ENCODE measurements at places on chromosomes 13 and 19.

DNA sequence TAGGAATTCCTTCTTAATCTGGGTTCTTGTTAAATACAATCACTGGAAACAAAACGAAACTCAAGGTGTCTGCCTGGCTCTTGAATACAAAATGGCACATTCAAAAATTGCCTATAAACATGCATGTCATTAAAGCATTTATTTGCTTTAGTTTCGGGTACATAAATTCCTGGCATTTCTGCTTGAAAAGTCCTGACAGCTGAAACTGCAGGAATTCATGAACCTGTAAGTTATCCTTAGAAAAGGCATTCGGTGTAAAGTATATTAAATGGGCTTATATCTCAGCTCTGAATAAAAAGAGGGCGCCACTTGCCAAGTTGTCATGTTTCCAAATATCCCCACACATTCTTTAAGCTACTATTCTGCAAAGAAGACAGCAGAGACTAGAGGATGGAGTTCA, 32.9 kb downstream of the RXFP2 start:
- no peak for DNase-seq

DNA sequence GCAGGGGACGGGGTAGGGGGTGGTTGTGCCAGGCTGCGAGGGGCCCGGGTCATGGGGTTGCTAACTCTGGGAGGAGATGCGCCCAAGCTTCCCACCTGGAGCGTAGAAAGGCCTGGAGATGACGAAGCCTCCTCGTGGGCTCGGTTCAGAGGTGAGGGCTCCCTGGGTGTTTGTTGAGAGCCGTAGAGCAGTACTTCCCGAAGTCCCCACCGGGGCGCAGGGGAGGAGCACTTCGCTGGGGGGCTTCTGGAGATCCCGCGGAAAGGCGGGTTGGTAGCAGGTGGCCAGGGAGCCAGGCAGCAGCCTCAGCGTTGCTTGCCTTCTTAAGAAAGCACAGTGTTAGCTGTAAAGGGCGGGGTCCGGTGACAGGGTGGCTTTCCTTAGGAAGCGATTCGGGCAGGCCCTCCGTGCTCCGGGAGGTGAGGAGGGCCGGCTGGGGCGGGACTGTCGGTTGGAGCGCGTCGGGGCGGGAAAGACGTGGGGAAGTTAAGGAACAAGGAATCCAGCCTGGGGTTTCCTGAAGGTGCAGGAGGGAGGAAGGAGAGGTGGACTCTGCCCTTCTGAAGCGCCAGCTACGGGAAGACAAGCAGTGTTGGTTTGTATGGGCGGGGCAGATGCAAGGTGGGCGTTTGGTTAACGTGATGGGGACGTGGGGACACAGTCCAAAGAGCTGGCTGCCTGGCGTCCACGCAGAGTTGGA, 3.3 kb downstream of the VSTM2B start:
- no peak for DNase-seq

GRCh38 chr19:17209126-17210036, 5.8 kb upstream of the USE1 start:
- peak; percentile 76 for DNase-seq

DNA sequence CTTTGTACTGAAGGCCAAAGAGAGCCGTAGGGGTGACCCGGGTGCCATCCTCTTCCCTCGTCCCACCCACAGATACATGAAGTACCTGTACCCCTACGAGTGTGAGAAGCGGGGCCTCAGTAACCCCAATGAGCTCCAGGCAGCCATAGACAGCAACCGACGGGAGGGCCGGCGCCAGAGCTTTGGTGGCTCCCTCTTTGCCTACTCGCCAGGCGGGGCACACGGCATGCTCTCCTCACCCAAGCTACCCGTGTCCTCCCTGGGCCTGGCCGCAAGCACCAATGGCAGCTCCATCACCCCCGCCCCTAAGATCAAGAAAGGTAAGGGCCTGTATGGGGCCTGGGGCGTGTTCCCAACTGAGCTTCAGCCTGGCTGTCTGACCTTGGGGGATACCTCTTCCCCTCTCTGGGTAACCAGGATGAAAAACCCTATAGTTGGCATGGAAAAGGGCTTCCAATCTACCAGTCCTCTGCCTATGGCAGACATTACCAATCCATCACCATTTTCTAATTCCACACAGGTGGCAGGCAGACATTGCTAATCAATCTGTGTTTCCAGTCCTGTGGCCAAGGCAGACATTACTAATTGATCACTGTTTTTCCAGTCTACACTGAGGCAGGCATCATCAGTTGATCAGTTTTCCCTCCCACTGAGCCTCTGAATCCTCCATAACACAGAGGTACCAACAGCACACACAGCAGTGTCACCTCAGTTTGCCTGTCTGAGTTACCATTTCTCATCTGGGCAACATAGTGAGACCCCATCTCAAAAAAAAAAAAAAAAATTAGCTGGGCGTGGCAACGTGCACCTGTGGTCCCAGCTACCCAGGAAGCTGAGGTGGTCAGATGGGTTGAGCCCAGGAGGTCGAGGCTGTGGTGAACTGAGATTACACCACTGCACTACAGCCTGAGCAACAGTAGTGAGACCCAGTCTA, 19.1 kb upstream of the WDR18 start:
- no peak for DNase-seq

DNA sequence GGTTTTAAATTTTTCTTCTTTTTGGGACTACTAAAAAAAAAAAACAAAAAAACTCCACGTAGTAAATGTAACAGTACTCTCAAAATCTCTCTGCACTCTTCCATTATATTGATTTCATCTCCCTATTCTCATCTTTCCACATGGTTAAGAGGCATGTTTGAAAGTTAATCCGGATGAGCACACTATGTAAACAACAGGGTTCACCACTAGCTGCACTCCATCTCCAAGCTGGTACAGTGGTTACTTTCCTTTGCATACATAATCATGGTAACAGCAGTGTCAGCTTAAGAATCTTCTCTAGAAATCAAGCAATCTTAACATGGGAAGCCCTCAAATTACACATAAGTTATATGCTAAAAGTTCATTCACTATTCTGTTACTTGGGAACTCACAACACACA, 92.6 kb downstream of the MIPEP start:
- no peak for DNase-seq

DNA sequence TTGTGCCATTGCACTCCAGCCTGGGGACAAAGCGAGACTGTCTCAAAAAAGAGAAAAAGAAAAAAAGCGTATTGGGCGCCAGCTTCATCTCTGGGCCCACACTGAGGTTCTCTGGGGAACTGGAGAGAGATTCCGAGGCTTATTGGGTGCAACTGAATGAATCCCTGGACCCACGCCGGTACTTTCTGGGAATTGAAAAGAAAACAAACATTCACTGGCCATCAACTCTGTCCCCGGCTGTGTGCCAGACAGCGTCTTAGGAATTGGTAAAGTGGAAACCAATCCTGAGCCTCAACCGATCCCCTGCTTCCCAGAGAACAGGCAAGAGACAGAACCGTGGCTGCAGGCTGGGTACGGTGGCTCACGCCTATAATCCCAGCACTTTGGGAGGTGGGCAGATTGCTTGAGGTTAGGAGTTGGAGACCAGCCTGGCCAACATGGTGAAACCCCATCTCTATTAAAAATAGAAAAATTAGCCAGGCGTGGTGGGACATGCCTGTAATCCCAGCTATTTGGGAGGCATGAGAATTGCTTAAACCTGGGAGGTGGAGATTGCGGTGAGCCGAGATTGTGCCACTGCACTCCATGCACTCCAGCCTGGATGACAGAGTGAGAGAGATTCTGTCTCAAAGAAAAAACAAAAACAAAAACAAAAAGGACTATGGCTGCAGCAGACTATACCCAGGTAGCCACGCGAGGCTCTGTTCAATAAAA, 8.6 kb downstream of the ANO8 start:
- DNase-seq = no peak

- no peak for DNase-seq
These were observed 53.8 kb downstream of the ATP11A start for GRCh38 chr13:112743451-112744167.

GRCh38 chr19:46361915-46362314, 15.0 kb downstream of the PPP5C start:
- no peak for DNase-seq

DNA sequence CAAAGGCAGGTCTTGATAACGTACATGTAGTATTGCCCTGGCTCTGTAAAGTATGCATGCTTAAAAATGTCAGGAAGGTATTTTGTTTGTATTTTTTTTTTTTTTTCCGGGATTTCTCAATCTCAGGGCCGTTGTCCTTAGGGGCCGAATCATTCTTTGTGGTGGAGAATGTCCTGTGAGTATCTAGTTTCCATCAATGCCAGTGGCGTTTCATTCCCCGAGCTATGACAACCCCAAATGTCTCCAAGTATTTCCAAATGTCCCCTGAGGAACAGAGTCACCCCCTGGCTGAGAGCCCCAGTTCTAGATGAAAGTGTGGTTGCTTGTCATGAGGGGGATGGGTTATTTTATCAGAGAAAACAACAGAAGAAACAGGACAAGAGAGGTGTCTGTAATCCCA, 68.7 kb downstream of the ACSBG2 start:
- DNase-seq = no peak

DNA sequence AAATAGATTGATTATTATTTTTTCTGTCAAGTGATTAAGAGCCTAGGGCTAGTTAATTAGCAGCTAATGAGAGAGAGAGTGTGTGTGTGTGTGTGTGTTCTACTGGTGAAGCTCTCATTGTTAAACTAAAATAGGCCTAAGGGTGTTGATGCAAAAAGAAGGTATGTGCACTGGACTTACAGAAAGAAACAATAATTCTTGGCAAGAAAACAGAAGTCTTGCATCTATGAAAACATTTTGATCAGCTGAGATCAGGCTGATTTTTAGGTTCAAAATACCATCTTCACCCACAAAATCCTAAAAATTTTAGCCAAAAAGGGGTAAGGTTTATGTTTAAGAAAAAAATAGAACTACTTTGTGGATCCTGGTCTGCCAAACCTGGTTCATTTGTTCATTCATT, 106.5 kb downstream of the POSTN start:
- DNase-seq = no peak

GRCh38 chr19:43425567-43426392, 11.1 kb downstream of the TEX101 start:
- DNase-seq = no peak

DNA sequence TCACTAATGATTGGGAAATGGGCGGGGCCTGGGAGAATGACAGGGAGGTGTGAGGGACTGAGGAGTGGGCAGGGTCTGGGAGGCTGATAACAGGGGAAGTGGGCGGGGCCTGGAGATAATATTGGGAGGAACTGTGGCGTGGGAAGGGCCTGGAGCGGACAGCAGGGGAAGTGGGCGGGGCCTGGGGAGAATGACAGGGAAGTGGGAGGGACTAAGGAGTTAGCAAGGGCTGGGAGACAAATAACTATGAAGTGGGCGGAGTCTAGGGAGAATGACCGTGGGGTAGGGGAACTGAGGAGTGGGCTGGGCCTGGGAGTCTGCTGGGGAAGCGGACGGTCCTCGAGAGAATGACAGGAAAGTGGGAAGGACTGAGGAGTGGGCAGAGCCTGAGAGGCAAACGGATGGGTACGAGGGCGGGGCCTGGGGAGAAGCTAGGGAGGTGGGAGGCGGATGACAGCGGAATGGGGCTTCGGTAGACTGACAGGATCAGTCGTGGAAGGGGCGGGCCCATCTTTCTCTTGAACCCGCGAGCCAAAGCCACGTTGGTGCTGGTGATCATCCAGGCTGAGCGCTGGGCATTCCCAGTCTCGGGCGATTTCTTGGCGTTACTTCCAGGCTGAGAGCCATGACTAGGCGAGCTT, 14.0 kb upstream of the TUBB4A start:
- DNase-seq = peak; percentile 98
